HFFc6 (cell line): ENCODE measurements at places on chromosomes 3 and 15. TPM values are rescaled to one million over a fixed set of nuclear protein-coding genes. Genes with fewer than 3 reads are reported as not detected.

The C3orf85 gene
- total RNA-seq, result not detected in 3 replicates

The IRAK2 gene
- total RNA-seq, result 2.1 to 3.5 TPM (median 2.9 TPM) in 3 replicates

The CPNE9 gene
- total RNA-seq, result not detected in 3 replicates

The CLDN18 gene
- total RNA-seq, result not detected in 3 replicates

The HYAL1 gene
- 0.18 to 0.28 TPM (median 0.19 TPM) in 3 replicates for total RNA-seq

The CORO2B gene
- total RNA-seq, result 7.9 to 10.4 TPM (median 9.4 TPM) in 3 replicates

The CASR gene
- total RNA-seq, result not detected in 3 replicates

The SSUH2 gene
- total RNA-seq, result 0.18 to 0.28 TPM in 2 of 3 replicates, not detected in the other

The CYP8B1 gene
- total RNA-seq, result not detected in 3 replicates

The NUSAP1 gene
- 31.5 to 69.0 TPM (median 52.8 TPM) in 3 replicates for total RNA-seq

- no peak for DNase-seq
Measured at GRCh38 chr15:97623091-97623661, 337.3 kb upstream of the ARRDC4 start.

DNA sequence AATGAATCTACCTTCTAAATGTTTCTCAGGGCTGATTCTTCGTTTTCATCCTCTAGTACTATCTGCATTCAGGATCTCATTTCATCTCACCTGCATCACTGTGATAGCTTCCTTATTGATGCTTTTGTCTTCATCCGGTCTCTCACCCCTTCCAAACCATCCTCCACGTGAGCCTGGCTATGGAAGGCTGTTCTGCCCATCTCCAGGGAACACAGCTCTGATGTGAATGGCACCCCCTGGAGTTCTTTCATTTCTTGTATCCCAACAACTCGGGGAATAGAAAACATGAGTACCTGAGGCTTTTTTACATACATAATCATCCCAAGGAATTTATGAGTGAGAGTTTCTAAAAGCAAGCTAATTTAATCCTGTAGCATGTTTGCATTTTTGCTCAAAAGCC lies 8.8 kb upstream of the DPPA4 start:
- no peak for DNase-seq

GRCh38 chr3:160797356-160797755 lies 41.3 kb downstream of the PPM1L start:
- no peak for DNase-seq

DNA sequence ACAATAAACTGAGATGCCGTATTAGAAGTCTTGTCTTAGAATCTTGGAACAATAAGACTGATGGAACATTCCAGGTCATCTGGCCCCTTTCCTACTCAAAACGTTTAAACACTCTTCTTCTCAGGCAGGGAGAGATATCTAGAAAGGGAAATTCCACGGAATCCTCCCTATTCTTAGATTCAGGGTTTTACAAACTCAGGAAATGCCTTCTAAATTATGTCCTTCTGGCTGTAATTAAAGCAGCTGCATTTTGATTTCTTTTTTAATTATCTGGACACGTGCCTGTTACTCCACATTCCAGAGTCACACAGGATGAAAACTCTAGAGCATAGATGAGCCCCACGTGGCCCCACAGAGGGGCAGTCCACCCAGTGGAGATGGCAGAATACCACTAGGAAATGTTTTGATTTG lies 41.5 kb upstream of the MTMR10 start:
- peak; percentile 56 for DNase-seq

- peak; percentile 11 for DNase-seq
Measured at GRCh38 chr15:74906067-74906449, 593 bp downstream of the FAM219B start.

GRCh38 chr15:41284427-41285177 lies 47.8 kb downstream of the OIP5 start:
- no peak for DNase-seq

DNA sequence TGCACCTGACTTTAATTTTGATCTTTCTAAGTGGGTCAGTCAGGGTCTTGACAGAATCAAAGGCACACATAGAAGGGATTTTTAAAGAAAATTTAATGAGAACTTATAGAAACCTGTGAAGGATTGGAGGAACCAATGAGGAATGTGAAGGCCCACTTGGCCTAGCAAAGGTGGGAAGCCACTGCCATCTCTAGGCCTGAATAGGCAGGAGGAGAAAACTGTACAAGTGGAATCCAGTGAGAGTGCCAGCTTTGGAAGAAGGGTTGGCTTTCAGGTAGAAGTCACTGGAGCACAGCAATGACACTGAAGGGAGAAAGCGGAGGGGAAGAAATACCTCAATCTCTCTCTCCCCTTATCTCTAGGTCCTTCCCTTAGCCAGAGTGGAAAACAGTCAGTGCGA lies 380.7 kb upstream of the KCNMB2 start:
- DNase-seq, result no peak

- DNase-seq, result peak; percentile 61
Measured at GRCh38 chr15:33021806-33022389, 172.6 kb downstream of the FMN1 start.

GRCh38 chr15:59873644-59874272 lies 130.4 kb upstream of the FOXB1 start:
- no peak for DNase-seq

DNA sequence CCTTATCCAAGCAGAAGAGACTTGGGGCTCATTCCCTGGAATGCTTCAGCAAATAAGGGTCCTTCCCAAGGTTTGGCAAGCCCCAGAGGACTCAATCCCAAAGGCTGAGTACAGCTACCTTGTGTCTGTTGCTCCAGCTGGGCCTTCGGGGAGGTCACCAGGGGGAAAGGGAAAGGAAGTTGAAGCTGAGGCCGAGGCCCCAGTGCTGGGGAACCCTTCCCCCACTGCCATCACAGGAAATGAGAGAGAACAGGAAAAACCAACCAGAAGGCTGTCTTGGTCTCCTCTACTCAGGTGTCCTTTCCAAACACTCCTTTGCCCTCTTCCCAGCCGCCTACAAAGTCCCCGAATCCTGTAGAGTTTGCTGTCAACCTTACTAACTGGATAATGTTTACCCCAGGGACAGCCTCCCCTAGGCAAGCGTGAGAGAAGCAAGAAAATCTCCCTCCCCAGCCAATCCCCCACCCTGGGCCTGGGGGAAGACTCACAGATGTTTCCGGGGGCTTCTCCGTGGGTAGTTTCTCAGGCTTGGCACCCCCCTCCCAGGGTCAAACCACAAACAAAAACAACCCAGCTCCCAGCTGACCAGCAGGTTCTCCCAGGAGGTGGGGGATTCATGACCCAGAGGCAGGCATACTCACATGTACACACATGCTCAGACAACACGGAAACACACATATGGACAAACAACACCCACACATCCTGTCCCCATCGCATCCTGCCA lies 5.5 kb downstream of the CSRNP1 start:
- DNase-seq, result no peak

DNA sequence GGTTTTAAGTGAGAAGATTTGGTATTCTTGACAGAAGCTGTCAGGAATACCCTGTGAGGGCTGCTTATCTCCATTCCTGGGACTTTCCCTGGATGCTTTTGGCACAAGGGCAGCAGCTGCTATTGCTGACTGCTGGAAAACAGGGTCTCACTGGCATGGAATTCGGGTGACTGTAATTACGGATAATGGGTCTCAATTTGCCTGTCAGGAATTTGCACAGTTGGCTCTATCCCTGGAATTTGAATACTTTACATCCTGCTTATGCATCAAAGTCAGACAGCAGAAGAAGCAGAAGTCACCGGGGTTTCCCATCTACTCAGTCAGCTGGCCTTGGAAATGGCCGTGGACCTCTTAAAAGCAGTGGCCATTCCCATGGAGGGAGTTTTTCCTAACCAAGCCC lies 25.9 kb upstream of the AKAP13 start:
- DNase-seq, result peak; percentile 73

DNA sequence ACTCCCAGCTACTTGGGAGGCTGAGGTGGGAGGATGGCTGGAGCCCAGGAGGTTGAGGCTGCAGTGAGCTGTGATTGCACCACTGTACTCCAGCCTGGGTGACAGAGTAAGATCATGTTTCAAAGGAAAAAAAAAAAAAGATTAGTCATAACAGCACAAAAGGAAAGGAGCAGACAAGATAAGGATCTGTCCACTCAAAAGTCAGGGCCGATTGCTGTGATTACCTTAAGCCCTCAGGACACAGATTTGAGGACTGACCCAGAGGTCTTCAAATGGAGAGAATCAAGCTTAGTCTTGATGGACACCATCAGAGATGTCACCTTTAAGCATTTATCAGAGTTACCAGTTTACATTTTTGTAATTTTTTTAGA lies 23.9 kb upstream of the HEG1 start:
- DNase-seq, result peak; percentile 39

DNA sequence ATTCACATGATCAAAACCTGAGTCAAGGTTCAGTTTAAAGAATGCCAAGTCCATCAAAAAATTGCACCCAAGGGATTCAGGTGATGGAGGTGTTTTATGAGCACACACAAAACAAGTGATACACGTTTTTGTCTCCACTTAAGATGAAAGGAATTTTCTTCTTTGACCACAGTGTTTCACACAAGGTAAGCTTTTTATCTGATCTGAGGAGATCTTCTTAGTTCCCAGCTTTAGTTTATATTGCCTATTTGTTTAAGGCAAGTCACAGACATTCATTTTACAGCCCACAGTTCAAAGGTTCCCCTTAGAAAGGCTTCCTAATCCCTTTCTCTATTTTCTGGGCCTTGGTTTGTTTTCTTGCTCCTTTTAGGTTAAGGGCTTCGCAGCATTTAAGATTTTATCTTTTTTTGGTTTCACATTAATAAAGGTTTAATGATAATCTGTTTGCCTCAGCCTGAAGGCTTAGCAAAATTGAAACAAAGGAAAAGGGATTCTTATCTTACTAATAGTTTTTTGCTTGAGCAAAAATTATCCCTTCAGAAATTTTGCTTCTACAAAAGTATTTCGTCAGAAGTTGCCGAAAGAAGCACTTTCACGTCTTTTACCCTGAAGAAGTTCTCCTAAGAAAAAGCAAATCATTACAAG lies 420.5 kb upstream of the NAALADL2 start:
- no peak for DNase-seq

DNA sequence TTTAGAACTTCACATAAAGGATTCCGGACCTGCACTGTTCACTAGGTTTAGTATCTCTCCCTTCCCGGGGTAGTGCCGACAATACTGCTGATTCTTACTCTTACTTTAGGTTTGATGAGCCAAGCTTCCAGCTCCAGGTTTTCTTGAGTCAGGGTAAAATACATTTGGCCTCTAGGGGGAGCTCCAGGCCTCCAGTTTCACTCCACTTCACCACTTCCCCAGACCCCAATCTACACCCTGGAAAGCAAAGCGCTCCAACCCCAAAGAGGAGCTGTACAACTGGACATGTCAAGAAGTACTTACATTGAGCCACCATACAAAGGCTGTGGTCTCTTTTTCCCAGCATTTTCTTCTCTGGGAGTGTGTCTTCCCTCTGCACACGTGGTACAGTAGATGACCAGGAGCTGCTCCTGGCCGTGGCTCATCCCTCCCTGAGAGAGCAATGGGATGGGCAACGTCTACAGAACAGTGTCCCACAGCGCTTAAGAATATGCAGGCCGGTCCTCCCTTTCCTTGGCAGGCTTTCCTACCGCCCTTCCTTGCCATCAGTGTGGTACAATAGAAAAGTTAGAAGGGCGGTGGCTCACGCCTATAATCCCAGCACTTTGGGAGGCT lies 93.9 kb upstream of the CCDC80 start:
- DNase-seq, result peak; percentile 44

DNA sequence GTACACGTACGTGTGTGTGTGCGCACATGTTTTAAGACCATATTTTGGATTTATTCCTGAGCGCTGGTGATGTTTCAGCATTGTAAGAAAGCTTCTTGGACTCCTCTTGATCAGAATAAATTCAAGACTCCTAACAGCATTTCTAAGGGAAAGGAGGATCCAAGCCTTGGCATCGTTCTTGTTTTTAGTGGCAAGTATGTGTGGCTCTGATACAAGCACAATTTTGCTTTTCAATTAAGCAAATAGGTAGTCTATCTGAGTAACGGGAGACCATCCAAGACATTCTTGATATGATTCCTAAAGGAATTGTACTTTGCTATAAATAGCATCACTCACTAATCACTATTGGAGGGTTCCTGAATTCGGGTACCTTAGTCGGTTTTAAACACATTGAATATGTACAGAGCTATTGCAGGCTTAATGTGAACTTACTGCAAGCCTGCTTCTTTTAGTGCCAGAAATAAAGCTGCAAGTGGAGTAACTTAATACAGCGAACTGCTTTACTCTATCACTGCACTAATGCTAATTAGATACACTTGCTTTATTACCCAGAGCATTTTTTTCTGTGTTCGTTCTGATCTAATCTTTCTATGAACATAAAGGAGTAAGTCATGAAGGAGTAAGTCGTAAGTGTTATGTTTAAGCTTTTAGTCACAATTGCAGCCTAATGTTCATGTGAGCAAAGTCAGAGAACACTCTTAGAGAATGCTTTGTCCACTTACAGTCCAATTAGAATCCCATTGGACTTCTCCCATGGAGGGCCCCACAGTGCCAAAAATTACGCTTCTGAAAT lies 186.3 kb downstream of the MCTP2 start:
- DNase-seq, result no peak

- no peak for DNase-seq
Measured at GRCh38 chr3:81549388-81549787, 212.1 kb downstream of the GBE1 start.

DNA sequence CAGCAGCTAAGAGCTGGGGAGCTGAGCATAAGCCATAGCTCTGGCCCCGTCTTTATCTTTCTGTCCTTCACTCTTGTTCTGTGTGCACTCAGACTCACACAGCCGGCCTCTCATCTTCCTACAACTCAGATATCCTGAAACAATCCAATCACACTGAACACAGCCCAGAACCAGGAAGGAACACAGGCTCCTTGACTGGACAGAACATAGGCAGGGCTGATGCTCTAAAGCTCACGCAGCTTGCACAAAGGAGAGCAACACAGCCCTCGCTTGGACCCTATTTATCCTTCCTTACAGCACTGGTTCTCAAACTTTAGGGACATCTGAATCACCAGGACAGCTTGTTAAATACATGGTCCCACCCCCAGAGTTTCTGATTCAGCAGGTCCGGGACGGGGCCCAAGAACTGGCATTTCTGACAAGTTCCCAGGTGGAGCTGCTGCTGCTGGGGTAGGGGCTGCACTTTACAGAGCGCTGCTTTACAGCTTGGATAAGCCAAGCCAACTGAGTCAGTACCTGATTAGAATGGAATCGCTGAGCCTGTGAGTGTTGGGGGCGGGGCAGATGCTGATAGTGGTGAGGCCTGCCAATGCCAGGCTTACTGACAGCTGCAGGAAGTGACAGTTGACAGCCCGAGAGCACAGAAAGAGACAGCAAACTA lies 65.1 kb downstream of the MRPL46 start:
- no peak for DNase-seq

DNA sequence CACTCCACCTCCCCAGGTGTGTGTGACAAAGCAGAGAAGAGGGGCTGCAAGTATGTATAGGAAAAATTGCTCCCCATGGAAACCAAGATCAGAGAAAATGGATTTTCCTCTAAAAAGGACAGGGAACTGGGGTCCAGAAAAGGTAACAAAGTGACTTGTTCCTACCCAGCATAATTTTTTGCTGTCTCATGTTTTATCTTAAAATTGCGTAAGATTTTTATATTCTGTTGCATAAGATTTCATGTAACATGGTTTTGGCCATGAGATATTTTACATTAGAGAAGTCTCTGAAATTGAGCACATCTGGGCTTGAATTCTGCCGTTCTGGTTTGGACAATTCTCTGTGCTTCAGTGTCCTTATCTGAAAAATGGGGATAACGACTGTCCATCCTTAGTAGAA lies 335.7 kb upstream of the RORA start:
- no peak for DNase-seq
